ENCODE measurements at places on chromosomes 2 and 18.

DNA sequence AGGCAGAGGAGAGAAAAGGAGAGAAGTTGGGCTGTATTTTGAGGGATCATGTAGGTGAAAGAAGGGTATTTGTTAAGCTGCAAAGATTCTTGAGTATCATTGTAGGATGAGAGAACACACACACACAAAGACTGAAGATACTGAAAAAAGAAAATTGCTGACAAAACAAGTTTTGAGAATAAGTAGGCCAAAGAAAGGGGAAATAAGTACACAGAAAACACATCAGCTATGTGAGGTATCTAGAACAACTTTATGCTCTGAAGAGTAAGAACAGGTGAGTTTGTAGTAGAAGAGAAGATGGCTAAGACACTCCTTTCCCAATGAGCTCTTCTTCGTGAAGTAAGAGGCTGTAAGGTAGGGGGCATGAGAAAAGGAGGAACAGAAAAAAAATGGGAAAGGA, 28.2 kb downstream of the METTL8 start:
- no peak for DNase-seq

GRCh38 chr2:26884486-26884885, 36.6 kb downstream of the DPYSL5 start:
- no peak for DNase-seq

DNA sequence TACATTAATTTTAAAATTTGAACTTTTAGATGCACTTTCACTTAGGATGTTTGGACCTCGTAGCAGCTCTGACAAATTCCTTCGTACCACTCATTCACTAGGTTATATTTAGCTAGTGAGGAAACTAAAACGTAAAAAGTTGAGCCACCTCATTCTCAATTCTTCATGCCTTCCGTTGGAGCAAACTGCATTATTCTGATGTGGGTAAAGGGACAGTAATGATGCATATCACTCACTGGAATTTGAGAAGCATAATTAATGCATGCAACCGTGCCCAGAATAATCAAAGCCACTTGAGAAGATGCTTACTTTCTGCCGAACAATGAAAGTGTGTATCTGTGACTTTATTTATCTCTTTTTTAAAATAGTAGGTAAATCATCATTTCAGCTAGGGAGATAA, 2.2 kb downstream of the CNOT9 start:
- DNase-seq = peak; percentile 73

DNA sequence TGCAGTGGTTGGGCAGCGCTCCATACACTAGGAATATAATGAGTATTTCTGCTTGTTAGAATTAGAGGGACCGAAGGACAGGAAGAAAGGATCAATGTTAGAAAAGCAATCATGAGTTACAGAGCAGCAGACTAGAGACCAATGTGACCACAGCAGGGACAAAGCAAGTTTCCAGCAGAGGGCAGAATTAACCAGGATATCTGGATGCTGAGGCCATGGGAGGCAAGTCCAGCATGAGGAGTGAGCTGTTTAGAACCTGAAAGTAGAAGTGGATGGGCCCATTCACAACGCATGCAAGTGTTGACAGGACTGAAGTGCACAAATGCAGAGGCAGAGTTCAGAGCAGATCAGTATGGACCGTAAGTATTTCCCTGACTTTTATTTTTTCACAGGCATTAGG, 910.4 kb upstream of the GYPC start:
- DNase-seq = peak; percentile 10

DNA sequence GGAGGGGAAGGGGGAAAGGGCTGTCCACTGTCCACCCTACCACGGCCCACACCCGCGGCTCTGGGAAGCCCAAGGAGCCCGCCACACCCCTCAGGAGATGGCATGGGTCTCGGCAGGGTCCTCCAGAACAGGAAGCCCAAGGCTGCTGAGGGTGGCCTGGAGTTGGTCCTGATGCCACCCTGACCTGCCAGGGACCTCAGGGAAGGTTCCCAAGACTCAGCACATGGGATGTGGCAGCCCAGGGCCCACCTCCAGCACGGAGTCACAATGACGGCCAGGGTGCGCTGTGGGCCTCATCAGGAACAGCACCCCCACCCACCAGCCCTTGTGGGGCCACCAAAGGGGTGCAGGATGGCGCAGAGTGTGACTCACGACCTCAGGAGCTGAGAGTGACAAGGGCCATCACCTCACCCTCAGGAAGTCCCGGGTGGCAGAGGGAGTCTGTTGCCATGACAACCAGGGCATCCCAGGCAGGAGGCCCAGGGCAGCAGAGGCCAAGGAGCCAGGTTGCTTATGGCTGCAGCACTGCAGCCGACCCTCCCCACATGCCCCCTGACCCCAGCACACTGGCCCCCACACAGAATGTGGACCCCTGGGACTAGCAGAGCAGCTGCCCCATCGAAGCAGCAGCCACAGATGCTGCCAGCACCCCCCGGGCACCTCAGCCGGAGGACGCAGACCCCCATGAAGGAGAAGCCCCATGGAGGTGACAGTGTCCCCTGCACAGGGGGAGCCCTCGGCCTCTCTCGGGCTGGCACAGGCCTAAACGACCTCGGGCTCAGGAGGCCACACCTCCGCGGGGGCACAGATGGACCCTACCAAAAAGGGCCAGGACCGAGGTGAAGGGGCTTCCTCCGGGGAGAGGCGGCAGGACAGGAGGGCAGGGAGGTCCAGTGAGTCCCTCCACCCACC, 34.3 kb downstream of the KIF1A start:
- DNase-seq = no peak

DNA sequence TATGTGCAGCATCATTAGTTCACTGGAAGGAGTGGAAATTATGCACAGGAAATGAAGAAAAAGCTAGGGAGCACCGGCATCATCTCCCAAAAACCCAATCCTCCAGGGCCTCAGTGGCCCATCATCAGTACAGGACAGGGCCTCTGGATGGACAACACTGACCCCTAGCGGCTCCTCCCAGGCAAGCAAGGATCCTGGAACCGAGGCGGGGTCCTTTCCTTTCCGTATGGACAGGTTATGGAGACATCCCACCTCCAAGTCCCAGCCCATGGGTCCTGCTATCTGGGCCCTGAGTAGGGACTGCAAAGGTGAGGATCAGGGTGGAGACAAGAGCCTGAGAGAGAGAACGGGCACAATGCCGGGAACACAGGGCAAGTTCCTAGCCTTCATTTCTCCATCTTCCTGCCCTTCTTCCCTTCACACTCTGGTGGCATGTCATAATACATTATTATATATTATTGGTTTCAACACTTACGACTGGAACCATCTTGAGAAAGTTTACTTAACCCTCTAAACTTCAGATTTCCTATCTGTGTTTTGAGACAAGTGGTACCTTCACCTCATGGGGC, 68.2 kb downstream of the ZNF516 start:
- peak; percentile 23 for DNase-seq

DNA sequence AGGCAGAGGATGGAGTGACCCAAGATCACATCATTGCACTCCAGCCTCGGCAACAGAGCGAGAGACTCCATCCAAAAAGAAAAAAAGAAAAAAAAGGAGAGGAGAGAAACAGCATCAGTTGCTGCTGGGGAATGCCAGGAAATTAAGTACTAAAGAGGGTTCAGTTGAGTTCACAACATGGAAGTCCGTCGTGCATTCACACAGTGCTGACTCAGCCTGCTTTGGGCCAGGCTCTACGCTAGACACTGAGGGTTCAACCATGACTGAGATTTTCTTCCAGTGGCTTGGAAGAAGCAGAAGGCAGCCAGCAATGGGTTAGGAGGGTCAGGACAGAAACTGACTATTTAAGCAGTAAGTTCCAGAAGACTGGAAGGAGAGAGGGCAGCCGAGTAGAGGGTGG, 108.8 kb downstream of the FMNL2 start:
- DNase-seq = peak; percentile 26

DNA sequence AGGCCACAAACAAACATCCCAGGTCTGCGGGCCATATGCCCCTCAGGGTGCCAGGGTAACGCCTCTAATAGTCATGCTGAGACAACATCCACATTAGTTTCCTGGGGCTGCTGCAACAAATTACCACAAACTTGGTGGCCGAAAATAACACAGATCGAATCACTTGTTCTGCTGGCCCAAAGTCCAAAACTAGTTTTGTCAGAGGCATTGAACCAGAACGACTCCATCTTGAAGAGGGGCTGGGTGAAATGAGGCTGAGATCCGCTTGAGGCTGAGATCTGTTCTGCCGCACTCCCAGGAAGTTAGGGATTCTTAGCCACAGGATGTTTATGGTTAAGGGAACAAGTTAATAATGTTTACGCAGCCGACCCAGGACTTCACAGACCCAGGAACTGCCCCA, 66.7 kb downstream of the COPS8 start:
- DNase-seq = no peak

DNA sequence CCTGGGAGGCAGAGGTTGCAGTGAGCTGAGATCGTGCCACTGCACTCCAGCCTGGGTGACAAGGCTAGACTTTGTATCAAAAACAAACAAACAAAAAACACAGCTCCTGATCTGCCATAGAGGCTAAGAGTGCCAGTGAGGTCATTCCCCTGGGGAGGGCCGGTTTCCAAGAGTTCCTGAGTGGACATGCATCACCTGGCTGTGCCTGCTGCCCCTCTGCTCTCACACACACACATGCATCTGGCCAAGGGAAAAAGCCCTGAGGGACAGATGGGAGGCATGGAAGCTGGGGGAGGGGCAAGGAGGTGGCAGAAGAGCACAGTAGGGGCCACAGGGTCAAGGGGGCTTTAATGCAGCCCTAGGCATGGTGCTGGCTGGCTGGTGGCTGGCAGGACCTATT, 60.4 kb downstream of the ZBTB7C start:
- no peak for DNase-seq

DNA sequence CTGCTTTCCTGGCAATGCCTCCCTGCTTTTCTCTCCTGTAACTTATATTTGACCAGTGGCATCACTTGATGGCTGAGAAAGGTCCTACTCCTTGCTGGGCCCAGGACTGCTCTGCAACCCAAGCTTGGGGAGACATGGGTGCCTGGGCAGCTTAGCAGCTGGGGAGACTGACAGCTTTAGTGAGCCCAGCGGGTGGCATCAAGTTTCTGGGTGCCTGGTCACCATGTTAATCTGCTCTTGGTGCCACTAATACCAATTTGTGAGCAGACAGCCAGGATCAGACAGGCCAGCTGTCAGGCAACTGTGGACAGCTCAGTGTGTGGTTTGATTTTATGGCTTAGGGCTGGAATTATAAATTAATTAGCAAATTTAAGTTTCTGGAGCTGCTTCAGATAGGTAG, 144.8 kb upstream of the GLI2 start:
- no peak for DNase-seq

- DNase-seq = no peak
Observed at GRCh38 chr2:84902526-84902925, 2.9 kb upstream of the TMSB10 start.

GRCh38 chr2:21441442-21441841, 317.7 kb downstream of the TDRD15 start:
- no peak for DNase-seq

GRCh38 chr2:134558208-134558830, 160.5 kb downstream of the TMEM163 start:
- DNase-seq = no peak

- DNase-seq = no peak
Observed at GRCh38 chr2:88698498-88699233, 7.2 kb downstream of the RPIA start.

DNA sequence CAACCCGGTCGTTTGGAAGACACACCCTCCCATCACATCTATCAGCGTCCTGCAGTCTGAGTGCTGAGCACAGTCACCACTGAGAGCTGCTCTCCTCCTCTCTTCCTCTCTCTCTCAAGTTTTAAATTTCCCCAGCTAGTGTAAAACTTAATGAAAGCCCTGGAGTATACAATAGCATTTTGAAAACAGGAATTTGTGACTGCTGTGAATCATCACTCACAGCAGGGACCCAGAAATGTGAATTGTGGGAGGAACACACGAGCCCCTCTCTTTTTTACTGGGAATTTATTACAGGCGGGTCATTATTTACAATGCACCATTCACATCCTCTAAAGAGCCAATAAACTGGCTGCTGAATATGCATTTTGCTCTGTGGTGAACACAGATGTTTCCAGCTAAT, 185.0 kb upstream of the SMIM21 start:
- DNase-seq = no peak

- peak; percentile 10 for DNase-seq
Observed at GRCh38 chr2:24919506-24920097, 435 bp downstream of the ADCY3 start.

DNA sequence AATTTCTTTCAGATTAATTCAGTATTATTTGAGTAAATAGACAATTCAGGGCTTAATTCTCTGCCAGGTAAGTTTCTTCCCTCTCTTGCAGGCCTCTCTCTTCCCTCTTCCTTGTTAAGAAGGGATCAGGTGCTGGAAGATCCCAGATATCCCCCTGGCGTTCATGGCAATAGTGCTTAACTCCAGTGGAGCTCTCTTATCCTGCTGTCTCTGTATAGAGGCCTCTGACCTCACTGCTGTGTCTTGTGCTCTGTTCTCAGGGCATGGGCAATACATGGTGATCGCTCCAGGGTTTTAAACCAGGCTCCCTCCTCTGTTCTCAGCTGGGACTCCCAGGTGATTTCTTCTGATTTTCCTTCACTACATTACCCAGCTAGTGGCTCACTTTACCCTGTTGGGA, 226.8 kb downstream of the MC4R start:
- DNase-seq = no peak

- peak; percentile 91 for DNase-seq
Observed at GRCh38 chr2:142872882-142873724, 4.4 kb upstream of the KYNU start.

DNA sequence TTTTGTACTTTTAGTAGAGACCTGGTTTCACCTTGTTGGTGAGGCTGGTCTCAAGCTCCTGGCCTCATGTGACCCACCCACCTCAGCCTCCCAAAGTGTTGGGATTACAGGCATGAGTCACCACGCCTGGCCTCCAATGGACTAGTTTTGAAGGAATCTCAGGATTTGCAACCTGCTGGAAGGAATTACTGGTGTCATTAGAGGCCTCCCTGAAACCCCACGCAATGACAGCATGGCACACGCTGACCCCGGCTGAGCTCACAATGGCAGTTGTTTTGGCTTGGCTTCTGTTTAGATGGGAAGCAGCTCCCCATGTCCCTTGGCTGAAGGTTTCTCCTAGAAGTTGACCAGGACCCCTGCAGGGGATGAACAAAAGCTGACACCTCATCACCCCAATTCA, 23.1 kb upstream of the COPS8 start:
- DNase-seq = no peak

GRCh38 chr18:41938445-41938844, 16.6 kb upstream of the PIK3C3 start:
- peak; percentile 63 for DNase-seq

DNA sequence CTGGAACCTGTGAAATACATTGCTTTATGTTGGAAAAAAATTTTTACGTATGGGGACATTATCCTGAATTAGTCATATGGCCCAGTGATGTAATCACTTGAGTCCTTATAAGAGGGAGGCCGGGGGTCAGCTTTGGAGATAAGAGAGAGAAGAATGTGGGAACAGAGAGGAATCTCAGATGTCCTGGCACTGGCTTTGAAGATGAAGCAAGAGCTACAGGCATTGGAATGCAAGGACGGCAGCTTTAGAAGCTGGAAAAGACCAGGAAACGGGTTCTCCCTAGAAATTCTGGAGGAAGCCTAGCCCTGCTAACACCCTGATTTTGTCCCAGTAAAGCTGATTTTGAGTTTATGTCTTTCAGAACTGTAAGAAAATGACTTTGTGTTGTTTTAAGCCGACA, 1129.9 kb upstream of the GYPC start:
- no peak for DNase-seq

GRCh38 chr2:213107728-213108127, 43.7 kb downstream of the IKZF2 start:
- no peak for DNase-seq

- no peak for DNase-seq
Observed at GRCh38 chr2:29106980-29107388, 8.2 kb upstream of the CLIP4 start.

Data from lung microvascular endothelial cell (primary cell).